Vagina (tissue), 2 donors: ENCODE measurements at places on chromosomes 4 and X.

GRCh38 chr4:40749717-40750460 lies at the start of gene NSUN7:
NSUN7 (plus strand) TSS chr4:40749955; CDS start chr4:40750694, 739 bp downstream.
- no peak for DNase-seq

- no peak for DNase-seq
These were observed 1.3 kb upstream of the FHIP1A start for GRCh38 chr4:151407466-151408379.

DNA sequence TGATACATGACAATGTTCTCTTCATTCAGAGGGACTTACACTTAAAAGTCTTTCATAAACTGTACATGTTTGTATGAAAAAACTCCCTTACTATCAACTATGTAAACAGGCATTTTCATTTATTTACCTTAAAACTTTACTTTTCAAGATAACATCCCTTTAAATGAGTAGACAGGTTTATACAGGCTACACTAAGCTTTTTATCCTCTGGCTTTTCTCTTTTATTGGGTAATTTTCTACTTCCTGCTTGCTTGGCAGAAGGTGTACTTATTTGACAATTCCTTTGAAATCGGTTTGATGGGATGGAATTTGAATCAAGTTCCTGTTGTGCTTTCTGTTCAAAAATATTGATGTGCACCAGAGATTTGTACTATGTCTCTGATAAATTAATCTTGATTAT lies 81.4 kb downstream of the PTPN13 start:
- DNase-seq, result no peak

- no peak for DNase-seq
These were observed 2.4 kb downstream of the SPRY1 start for GRCh38 chr4:123398853-123399626.
